ENCODE measurements at places on chromosomes 12 and 14.
A peak's percentile ranks its signal among the peaks of the same experiment; 100 is the strongest.

GRCh38 chr12:56237552-56237951, 7.7 kb downstream of the SLC39A5 start:
- no peak for DNase-seq

- DNase-seq = no peak
Observed at GRCh38 chr12:29662734-29663323, 120.9 kb downstream of the TMTC1 start.

GRCh38 chr12:122730215-122731014, at the start of gene HCAR1:
HCAR1 (minus strand) TSS chr12:122730844; CDS start chr12:122730339, 505 bp downstream.
- DNase-seq = no peak

GRCh38 chr12:106671840-106672239, 89.0 kb downstream of the RFX4 start:
- no peak for DNase-seq

DNA sequence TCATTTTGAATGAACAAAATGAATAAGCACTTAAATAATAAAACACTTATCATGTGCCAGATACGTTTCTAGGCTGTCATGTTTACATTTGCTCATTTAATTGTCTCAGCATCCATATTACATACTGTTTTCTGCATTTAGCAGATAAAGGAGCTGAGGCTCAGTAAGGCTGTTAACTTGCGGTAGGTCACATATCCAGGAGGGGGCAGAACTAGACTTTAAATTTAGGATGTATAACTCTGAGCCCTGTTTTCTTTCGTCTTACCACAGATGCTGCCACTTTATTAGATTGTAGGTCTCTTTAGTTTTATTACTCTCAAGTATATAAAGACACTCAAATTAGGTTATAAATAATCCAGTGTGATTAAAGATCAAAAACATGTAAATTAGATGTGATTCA, 17.7 kb downstream of the IRAK4 start:
- peak; percentile 10 for DNase-seq

GRCh38 chr12:132276827-132277373, 52.5 kb downstream of the GALNT9 start:
- DNase-seq = no peak
